ENCODE measurements at places on chromosomes 2 and 18. TPM values are rescaled to one million over a fixed set of nuclear protein-coding genes. Genes with fewer than 3 reads are reported as not detected.

DNA sequence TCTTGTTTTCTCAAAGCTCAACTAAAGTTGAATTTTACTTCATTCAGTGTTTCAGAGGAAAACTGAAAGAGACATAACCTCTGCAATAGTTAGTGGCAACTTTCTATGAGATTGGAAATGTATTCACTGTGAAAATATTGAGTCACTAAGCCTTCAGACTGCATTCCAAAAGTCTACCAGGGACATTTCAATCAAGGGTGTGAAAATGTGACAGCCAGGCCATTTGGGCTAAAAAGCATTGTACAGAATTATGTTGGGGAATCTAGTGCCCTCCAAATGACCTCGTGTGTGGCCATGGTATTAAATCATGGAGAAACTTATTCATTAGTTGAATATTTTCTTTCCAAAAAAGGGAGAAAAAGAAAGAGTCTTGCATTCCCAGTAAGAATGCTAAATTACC is 251.9 kb downstream of the GRB14 start:
- no peak for DNase-seq

DNA sequence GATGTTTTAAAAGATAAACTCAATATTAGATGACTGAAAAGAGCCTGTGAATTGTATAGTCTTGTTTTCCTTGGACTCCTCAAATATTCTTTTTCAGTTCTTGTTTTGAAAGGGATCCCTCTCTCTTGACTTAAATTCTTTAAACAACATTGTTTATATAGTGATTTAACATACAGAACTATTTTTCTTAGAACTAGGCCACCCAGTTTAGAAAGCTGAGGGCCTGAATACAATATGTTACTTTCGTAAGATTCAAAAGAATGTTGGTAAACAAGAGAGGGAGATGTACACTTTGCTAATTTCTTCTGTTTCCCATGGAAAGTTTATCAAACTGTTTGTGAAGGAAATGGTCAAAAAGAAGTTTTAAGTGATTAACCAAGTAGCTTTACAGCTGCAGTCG is 5.5 kb upstream of the TSPYL6 start:
- no peak for DNase-seq

- DNase-seq = no peak
Observed at GRCh38 chr2:107607054-107607453, 219.6 kb upstream of the RGPD4 start.

- no peak for DNase-seq
Observed at GRCh38 chr2:189024901-189025618, 50.9 kb downstream of the COL3A1 start.

- DNase-seq = no peak
Observed at GRCh38 chr18:58843688-58844035, 21.0 kb upstream of the ZNF532 start.

DNA sequence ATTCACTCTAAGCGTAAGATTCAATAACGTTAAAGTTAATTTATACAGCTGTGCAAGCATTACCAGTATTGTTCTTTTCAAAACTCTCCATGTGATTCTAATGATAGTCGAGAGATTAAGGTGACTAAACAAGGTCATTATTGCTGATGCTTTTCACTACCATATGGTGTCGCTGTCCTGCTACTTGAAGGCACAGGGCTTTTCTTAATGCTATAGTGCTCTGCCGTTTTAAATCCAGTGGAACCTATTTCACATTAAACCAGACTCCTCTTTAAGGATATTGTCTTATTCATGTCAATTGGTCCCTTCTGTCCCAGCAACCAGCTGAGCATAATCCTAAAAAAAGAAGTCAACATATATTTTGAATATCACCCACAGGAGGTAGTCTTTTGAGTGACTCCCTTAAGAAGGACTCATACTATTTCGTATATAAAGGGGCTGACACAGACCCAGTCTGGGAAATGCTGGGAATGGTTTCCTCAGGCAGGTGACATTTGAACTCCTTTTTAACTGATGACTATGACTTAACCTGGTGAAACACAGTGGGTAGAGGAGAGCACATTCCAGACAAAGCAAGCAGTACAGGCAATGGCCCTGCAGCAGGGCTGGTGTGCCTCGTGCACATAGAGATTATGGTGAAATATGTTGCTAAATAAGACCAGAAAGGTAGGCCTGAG is 53.9 kb upstream of the CYTIP start:
- no peak for DNase-seq

GRCh38 chr18:10279905-10280644 is 174.4 kb upstream of the APCDD1 start:
- DNase-seq = no peak

GRCh38 chr18:23102493-23103261 is 32.6 kb upstream of the CABLES1 start:
- no peak for DNase-seq

- DNase-seq = no peak
Observed at GRCh38 chr2:101516823-101517690, 42.1 kb upstream of the RFX8 start.

- DNase-seq = peak; percentile 70
Observed at GRCh38 chr2:175203621-175204496, 22.3 kb upstream of the ATP5MC3 start.

- DNase-seq = no peak
Observed at GRCh38 chr2:119421741-119422140, 9.9 kb upstream of the TMEM37 start.

- DNase-seq = no peak
Observed at GRCh38 chr2:227164763-227165291, 403 bp downstream of the COL4A3 start.

DNA sequence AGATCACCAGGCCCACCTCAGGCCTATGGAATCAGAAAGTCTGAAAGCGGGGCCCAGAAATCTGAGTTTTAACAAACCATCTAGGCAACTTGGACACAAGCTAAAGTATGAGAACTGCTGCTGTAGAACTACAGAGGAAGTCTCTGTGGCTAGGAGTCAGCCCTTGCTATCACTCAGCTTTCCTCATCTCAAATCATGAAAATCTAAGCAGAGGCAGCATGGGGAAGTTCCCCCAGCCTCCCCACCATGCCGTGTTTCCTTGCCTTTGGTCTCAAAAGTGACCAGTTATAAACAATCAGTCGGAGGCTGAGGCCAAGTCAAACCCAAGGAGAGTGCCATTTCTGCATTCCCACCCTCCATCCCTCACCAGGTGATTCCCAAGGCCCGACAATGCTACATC is 404.7 kb downstream of the BCL11A start:
- DNase-seq = no peak

- DNase-seq = no peak
Observed at GRCh38 chr2:121489284-121489683, 41.4 kb upstream of the RNU4ATAC start.

DNA sequence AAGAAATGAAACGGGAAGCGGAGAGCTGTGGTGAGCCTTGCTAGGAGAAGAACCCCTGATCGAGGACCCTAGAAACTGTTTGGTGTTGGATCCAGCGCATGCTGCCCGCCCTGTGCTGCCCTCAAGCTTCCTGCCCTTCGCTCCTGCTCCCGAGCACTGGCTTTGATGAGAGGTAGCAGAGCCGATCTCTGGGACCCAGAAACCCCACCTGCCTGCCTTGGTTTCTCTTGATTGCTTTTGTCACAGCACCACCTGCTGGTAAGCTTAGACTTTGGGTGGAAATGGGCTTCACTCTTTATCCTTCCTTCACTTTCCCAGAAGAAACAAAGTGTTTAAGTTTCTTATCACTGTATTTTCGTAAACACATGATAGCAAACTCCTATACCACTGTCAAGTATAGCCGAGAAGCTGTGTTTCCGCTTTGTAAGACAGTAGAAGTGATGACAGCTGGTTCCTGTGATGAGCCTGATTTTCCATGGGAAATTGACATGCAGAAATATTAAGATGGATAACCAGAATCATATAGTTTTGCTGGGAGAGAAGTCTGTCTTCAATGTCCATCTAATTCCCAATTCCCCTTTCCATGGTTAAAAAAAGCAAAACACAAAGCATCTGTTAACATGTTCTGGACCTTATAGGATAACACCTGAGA is 267.4 kb downstream of the PHLPP1 start:
- DNase-seq = peak; percentile 46

GRCh38 chr2:47174733-47175361 is 19.7 kb upstream of the STPG4 start:
- no peak for DNase-seq

GRCh38 chr2:231411831-231412617 is 16.5 kb downstream of the B3GNT7 start:
- peak; percentile 96 for DNase-seq

GRCh38 chr18:60248336-60249330 is 123.9 kb downstream of the MC4R start:
- no peak for DNase-seq

- DNase-seq = no peak
Observed at GRCh38 chr2:37489536-37489935, 145.1 kb downstream of the QPCT start.

DNA sequence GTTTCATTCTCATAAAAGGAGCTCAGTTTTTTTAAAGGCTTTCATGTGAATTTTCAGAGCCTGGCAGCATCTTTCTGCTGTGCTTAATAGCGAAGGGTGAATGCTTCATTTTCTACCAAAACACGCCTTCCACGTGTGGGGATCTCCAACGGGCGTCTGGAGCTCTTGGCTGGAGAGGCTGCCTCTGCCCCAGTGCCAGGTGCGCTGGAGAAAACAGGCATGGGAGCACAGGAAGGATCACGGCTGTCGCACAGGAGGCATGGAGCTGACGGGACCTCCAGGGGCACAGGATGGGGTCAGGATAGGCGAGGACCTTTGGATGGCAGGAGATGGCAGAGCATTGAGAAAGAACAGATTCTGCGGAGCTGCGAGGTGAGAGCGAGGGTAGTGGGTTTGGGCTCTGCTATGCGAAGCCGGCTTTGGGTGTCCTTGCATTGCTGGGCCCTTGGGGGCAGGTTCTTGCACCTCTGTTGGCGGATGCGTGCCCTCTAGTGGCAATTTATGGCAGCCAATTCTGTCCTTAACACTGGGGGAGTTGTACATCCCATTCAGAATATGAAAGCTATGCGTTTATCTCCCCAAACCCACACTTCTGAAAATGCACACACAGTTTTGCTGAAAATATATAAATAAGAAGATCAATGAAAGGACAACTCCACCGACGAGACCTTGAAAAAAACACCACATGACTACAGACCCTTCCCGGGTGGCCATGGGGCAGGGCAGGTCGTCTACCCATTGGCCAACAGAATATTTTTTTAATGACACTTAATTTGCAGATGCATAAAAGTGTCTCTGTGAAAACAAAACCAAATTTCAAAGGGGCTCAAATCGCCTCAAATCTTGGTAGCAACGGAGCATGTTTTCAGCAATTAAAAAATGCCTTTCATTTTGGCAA is 90.4 kb upstream of the SLC35G4 start:
- peak; percentile 70 for DNase-seq

DNA sequence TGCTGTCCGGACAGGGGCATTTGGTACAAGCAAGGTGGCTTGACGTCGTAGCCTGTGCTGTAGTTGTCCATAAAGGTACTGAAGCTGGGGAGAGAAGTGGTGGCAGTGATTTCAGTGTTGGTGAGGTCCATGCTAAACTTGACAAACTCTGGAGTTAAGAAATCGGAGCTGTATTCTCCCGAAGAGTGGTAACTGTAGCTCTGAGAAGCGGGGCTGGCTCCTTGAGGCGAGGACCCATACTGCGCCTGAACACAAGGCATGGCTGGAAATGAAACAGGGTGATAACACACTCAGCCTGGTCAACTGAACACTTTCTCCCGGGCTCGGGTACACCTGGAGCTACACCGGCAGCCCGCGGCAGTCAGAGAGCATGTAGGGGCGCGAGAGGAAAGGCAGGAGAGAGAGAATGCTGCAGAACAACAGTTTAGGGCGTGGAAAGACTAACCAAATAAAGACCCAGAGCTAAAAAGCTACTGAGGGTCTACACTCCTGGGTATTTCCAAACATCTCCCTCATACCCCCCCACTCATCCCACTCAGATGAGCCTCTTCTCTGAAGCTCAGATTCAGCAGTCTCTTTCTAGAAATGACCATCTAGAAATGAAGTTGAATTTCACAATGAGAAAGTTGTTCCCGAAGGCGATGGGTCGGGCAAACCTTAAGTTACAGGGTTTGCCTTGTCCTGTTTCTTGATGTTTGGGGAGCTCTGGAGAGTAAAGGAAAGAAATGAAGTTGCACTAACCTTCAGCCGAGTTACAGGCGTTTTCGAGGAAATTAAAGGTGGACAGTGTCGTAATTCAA is 2.4 kb downstream of the NR4A2 start:
- DNase-seq = no peak

DNA sequence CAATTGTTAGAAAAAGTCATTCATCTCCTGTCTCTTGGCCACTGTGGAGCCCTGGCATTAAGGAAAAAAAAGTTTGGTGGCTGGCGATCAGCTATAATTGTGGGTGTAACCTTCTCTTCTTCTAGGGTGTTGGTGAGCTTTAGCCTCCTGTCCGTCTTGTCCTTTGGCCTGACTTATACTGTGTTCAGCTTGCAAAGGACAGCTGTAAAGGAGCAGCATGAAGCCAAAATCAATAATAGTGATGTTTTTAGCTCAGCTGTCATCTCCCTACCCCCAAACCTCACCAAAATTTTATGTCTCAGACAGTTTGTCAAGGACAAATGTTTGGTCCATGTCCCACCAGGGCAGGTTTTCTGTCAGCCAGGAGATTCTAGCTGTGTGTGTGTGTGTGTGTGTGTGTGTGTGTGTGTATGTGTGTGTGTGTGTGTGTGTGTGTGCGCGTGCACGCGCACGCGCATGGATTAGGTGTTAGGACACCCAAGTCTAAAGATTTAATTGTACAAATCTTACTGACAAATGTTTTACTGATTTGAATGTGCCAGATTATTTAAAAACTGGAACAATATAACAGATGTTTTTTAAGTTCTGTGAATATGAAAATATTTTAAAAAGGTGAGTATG is 109.2 kb downstream of the PTPRM start:
- DNase-seq = no peak

GRCh38 chr2:163990101-163990500 is 254.3 kb upstream of the FIGN start:
- DNase-seq = no peak

- no peak for DNase-seq
Observed at GRCh38 chr2:33595385-33595784, 3.7 kb downstream of the FAM98A start.

The LRP2 gene
- not detected for total RNA-seq

The UGT1A7 gene
- not detected for total RNA-seq

The LAMA3 gene
- total RNA-seq = 2.1 TPM

The PRKAG3 gene
- not detected for total RNA-seq

The AQP12A gene
- total RNA-seq = not detected

The ELAC1 gene
- 9.2 TPM for total RNA-seq

The IFT172 gene
- total RNA-seq = 43.6 TPM

The KIF1A gene
- 439 TPM for total RNA-seq

All from glutamatergic neuron (in vitro differentiated cells).